ENCODE measurements at places on chromosomes 3 and 15.

DNA sequence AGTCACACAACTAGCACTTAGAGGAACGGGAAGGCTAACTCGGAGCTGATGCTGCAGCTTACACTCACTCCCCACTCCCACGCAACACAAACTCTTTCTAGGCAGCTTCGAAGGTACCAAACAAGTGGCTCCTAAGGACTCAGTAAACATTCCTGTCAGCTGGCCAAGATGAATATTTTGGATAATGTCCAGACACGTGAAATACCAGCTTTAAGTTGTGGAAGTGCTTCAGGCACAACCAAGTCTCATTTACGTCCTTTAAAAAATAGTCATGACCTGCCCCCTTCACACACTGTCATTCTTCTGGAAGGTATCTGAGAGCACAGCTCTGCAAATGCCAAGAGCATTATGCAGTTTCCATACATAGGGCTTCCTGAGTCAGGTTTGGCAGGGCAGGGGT lies 1005.9 kb upstream of the CFAP20DC start:
- DNase-seq, result no peak

- no peak for DNase-seq
Measured at GRCh38 chr15:87239582-87240230, 1016.8 kb downstream of the NTRK3 start.

GRCh38 chr15:35376707-35377106 lies 169.3 kb downstream of the DPH6 start:
- DNase-seq, result no peak

GRCh38 chr15:67803996-67804843 lies 21.1 kb upstream of the SKOR1 start:
- no peak for DNase-seq

DNA sequence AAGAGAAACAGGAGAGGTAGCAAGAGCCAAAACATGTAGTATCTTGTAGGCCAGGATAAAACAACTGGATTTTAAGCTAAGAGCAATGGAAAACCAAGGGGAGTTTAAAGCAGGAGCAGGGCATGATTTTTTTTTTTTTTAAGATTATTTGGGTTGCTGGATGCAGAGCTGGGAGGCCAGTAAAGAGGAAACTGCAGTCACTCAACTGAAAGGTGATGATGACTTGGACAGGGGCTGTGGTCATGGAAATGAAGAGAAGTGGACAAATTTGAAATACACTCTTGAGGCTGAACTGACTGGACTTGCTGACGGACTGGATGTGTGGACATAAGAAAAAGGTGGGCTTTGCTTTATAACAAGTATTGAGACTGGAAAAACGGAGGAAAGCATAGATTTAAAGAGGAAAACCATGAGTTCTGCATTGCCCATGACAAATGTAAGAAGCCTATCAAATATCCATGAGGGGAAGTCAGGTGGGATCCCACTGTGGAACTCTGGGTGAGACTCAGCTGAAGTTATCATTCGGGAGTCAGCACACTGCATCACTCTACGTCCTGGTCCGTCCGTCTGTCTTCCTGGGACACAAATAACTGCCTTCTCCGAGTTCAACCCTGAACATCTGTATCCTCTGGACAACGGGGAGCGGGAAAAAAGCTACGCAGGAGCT lies 688 bp downstream of the XPC start:
- no peak for DNase-seq

GRCh38 chr15:40347559-40348473 lies 3.0 kb upstream of the PHGR1 start:
- DNase-seq, result no peak

- no peak for DNase-seq
Measured at GRCh38 chr3:126117786-126118185, 33.9 kb upstream of the SLC41A3 start.

DNA sequence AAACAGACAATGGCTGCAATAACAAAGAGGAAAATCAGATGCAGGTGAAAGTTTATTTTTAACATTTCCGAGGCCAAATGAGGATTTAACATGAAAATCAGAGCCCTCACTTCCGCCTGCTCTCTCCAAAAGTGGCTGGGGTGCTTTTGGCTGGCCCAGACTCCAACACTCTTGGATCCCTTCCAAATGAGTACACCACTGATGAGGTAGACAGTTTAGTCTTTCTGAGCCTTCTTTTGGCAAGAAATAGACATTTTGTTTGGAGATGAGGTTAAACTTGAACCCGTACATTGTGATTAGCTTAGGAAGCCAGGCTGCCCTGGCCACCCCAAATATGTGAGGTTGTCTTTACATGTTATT lies 51.0 kb upstream of the TRA2B start:
- no peak for DNase-seq

DNA sequence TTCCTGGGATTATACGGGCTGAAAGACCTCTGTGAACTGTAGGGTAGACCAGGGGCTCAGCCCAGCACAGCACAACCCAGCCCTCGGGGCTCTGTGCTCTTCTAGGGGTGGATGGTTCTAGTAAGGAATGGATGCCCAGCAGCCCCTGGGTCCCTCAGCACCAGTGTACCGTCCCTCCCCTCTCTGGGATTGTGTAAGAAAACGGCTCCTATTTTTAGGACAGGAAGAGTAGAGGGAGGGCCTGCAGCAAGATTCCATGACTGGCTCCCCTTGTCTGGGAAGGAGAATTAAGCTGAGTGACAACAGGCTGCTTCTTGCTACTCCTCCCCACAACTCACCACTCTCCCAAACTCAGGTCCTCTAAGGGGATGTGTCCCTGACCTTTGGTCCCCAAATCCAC lies 270.8 kb upstream of the TOPAZ1 start:
- DNase-seq, result no peak

DNA sequence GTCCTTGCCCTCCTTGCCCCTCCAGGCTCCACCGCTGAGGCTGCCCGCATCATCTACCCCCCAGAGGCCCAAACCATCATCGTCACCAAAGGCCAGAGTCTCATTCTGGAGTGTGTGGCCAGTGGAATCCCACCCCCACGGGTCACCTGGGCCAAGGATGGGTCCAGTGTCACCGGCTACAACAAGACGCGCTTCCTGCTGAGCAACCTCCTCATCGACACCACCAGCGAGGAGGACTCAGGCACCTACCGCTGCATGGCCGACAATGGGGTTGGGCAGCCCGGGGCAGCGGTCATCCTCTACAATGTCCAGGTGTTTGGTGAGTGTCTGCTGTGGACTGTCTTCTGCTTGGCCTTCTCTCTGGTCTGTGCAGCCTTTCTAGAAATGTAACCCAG lies 61.0 kb downstream of the BOC start:
- DNase-seq, result no peak

- DNase-seq, result peak; percentile 61
Measured at GRCh38 chr15:67109141-67110034, 44.0 kb downstream of the SMAD3 start.

DNA sequence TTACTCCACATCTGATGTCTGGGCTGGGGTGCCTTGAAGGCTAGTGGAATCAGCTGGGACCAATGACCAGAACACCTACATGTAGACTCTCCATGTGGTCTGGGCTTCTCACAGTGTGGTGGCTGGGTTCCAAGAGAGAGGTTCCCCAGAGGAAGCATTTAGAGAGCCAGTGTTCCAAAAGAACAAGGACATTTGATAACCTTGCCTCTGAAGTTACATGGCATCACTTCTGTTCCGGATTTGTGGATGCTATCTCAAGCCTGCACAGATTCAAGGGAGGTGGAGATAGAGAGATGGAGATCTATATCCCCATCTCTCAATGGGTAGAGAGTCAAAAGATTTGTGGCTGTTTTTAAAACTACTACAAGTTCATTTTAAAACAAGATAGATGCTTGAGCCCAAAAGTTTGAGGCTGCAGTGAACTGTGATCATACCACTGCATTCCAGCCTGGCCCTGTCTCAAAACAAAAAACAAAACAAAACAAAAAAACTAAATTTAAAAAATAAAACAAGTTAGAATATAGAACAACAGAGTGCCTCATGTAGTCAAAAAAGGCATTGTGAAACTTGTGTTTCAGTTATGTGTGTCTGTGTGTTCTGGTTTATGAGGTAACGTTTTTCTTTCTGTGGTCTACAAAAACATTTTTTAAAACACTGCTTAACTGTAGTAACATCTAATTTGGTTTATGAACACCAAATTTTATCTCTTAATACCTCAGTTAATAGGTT lies 44.8 kb downstream of the PDE8A start:
- DNase-seq, result no peak

- DNase-seq, result no peak
Measured at GRCh38 chr15:49646891-49647290, 26.0 kb downstream of the DTWD1 start.

DNA sequence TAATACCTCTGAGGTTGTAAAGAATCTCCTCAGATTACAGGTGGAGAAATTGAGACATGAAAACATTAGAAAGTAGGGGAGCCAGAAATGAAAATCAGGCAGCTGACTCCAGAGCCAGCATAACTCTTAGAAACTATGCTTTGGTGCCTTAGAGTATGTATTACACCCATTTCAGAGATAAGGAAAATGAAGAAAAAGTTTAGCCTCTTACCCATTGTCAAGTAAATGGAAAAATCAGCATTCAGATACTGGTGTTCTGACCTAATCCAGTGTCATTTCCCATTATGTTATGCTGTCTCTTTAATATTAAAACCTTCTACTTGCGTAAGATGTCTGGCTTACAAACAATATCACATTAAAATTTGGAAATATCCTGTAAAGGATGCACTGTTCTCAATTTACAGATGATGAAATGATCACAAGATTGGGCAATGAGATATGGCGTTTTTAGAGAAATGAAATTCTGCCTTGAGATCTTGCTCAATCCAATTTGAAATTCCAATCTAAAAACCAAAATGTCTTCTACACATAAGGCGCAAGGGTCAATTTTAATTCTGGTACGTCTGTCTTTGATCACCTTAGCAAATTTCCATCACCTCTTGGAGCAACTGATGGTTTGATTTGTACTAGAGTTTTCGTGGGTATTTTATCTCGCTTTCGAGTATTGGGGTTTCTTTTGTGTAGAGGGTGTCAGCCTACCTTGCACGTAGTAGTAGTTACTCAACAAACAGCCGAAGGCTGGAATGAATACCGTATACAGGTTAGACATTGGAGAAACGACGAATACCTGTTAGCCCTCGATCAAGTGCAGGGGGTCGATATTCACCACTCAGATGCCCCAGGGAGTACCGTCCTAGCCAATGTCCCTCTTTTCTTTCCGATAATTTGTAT lies 902 bp upstream of the ZCWPW2 start:
- DNase-seq, result no peak

- no peak for DNase-seq
Measured at GRCh38 chr3:149886957-149887356, 73.9 kb downstream of the RNF13 start.

- no peak for DNase-seq
Measured at GRCh38 chr3:10779293-10779805, 36.7 kb upstream of the SLC6A11 start.

- no peak for DNase-seq
Measured at GRCh38 chr3:52574056-52574965, 37.9 kb downstream of the UQCC5 start.

DNA sequence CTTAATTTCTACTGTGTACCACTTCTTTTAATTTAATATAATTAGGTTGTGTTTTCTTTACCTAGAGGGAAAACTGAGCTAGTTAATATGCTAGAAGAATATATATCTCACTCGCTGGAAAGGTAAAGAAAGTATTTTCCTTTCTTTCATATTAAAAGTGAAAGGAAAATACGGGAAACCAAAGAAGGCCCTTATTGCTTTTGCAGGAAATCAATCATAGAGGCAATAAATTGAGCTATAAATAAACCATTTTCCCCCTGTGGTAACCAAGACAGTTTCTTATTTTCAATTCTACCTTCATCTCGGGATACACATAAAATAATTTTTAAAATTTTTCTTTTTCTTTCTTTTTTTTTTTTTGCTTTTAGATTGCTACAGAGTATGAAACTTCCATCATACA lies 101.6 kb downstream of the CBLB start:
- DNase-seq, result no peak

DNA sequence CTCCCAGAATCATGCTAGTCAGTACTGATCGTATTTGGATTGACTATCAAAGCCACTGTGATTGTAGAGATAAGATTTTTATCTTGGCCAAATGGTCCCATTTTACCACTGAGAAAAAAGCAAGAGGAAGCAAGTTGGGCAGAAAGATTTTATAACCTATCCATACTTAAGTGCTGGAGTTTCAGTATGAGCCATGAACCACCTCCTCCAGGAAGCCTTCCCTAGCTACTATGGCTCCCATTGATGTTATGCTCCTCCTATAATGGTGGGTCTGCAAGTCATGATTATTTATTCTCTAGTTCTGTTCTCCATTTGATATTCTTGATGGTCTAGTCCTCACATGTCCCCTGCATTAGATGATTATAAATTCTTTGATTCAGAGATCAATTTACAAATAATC lies 6.6 kb downstream of the MEGF11 start:
- DNase-seq, result no peak

- no peak for DNase-seq
Measured at GRCh38 chr15:28919201-28919635, 33.4 kb downstream of the APBA2 start.

DNA sequence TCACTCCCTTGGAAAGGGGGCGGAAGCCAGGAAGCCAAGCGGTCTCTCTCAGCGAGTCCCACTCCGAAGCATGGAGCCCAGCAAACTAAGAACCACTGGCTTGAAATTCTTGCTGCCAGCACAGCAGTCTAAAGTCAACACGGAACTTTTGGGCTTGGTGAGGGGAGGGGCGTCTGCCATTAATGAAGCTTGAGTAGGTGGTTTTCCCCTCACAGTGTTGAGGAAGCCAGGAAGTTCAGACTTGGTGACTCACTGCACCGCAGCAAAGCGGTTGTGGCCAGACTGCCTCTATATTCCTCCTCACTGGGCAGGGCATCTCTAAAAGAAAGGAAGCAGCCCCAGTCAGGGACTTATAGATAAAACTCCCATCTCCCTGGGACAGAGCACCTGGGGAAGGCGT lies 665.4 kb upstream of the CBLB start:
- no peak for DNase-seq

DNA sequence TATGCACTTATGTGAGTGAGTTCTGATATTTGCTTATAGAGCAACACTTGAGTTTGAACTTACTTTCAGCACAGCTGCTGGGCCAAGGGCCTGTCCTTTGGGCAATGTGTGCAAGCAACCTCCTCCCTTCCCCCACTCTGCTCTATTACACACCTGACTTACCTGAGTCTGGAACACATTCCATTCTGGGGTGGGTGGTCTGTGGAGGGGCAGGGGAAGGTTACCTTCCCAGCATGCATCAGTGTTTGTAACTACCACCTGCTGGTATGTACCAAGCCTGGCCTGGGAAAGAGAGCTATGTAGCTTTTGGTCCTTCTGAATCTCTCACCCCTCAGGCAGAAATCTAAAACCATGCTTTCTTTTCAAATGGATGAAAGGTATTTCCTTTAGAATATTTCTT lies 103.0 kb downstream of the ISL2 start:
- DNase-seq, result no peak

Measured in GOT3 (cell line).